ENCODE measurements at places on chromosomes 12 and 14.

GRCh38 chr12:45357539-45358417, 141.9 kb downstream of the ANO6 start:
- DNase-seq: no peak

- DNase-seq: no peak
These were observed 72.5 kb downstream of the ITPK1 start for GRCh38 chr14:93042968-93043940.

DNA sequence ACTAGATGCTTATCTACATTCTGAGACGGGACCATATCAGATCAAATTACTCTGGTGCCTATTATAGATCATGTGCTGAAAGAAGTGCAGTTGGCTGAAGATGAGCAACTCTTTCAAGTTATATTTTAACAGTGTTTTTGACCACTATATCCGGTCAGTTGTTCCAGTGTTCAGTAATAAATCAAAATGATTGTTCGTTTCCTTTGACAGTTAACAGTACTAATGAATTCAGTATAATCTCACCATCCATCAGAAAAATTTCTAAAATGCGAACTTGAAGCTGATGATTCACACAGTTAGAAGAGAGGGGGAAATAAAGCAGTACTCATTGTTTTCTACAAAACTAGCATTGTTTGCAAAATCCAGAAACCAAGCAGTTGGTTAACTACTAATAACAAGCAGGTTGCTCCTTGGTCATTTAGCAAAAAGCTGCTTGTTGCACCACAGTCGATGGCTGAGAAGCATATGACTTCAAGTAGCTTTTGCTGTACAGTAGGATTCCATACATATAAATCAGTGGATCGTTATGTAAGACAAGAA, 2.3 kb downstream of the RPS6KA5 start:
- DNase-seq: no peak

GRCh38 chr12:91139286-91139685, 28.0 kb upstream of the LUM start:
- DNase-seq: no peak

DNA sequence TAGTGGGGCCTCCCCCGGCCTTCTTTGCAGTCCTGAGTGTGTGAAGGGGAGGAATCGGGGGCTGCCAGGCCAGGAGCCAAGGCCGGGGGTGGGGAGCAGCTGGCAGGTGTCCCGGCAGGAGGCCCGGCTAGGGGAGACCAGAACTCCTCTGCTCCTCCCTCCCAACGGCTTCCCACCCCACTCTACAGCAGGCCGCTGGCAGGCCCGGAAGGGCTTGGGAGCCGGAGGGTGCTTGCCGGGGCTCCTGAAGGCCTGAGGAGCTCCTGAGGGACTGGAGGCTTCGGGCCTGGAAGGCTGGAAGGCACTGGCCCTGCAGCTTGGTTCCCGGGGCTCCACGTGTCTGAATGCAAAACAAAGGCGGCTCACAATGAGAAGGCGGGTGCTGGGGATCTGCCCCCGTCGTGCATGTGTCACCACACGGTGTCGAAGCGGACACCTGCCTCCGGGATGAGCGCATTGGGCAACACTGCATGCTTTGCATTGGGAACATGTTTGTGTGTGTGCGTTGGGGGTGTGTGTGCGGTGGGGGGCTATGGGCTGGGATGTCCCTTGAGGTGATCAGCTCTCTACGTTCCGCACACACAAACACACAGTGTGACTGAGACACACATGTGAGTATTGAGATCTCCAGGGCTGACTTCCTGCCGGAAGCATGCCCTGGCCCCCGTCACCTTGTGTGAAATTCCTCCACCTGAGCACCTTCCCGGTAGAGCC, 30.9 kb upstream of the ANKRD9 start:
- no peak for DNase-seq

DNA sequence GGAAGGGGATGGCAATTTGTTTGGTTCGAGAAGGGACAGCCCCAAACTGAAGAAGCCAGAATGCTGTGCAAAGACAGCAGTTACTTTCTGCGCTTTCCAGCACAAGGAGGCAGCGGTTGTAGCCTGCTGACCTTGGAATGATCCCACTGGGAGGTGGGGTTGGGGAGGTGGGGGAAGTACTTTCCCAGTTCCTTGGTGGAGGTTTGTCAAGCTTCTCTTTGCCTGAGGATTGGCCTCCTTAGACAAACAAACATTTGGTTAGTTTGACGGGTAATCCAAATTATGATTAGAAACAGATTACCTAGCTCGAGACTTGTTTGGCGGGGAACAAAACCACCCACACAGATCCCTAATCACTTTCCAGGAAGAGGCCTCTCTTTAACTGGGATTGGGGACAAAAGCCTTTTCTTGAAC, 79.1 kb upstream of the EGLN3 start:
- no peak for DNase-seq

DNA sequence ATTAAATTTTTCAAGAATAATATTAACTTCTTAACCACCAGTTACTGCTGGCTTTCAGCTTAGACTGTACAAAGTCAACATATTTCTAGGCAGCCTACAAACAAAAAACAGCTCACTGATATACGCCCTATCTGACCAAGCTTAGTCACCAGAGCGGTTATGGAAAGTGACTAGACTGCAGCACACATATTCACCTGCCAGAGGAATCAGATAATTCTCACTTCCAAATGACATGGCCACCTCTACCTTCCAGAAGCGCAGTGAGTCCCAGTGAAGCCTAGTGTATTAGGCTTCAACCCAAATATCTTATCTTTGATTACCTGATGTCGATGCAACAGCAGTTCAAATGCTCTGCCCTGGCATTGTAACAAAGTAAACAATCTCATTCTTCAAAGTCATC, 8.5 kb downstream of the STXBP6 start:
- DNase-seq: no peak

- DNase-seq: no peak
These were observed 21.2 kb downstream of the CCDC92 start for GRCh38 chr12:123951467-123951866.

DNA sequence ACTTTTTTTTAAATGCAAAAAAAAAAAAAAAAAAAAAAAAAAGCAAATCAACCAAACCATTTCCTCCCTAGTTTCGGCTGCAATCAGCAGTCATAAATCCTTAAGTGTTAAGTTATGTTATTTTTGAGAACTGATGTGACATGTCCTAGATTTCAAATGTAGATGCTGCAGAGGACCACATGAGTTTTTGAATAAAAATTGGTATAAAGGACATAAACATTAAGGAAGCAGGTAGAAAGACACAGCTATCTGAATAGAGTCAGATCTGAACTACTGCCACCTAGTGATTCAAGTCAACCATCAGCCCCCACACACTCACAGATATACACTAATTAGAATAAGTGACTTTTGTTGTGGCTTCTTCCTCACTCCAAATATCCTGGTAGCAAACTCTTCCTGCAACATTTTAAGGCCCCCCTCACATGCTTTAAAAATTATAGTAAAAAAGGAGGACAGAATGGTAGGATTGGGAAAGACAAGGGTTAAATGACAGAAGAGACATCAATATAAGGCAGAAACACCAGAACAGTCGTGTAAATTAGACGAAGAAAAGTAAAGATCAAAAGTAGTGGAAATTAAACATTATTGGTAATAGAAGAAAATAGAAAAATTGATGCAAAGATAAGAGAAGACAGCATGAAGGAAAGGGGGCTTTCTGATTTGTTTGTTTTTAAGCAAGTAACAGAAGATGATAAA, 394.5 kb upstream of the ATP2B1 start:
- DNase-seq: no peak

- DNase-seq: no peak
These were observed 1.8 kb upstream of the BHLHE41 start for GRCh38 chr12:26126340-26127284.

GRCh38 chr14:53027041-53027440, 76.2 kb upstream of the FERMT2 start:
- no peak for DNase-seq

- no peak for DNase-seq
These were observed 61.6 kb downstream of the EML1 start for GRCh38 chr14:99854831-99855230.

GRCh38 chr12:63362791-63363190, 211.8 kb upstream of the AVPR1A start:
- no peak for DNase-seq

DNA sequence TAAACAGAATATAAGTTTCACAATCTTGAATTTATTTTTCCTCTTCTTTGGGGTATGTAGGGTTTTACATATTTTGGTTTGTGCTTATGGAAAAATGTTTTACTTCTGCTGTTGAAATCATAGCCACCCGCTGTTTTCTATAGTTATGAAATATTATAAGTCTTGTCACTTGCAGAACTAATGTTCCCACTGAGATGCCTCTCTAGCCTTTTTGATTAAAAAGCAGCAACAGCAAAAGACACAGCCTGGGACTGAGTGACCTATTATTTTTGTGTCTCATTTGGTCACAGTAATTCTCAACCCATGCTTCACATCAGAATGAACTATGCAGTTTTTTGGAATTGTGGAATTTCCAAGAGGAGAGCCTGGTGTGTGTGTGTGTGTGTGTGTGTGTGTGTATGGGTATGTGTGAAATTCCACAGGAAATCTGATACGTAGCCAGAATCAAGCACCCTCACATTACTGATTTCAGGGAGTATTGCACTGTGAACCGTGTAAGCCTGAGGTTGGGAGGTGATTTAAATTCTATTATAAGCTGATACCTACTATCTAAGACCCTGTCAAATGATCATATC, 55.7 kb upstream of the FRMD6 start:
- no peak for DNase-seq

- DNase-seq: no peak
These were observed 240.3 kb upstream of the PDZRN4 start for GRCh38 chr12:40947797-40948196.

DNA sequence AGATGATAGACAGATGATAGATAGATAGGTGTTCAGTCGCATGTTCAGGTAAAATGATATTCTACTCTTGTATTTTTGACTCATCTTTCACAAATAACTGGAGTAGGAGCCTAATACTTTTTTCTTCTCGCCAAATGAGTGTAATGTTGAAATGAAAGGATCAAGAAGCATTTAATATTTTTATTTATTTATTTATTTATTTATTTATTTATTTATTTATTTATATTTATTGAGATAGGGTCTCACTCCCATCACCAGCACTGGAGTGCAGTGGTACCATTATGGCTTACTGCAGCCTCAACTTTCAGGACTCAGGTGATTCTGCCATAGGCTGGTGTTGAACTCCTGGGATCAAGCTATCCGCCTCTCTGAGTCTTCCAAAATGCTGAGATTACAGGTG, 298.8 kb downstream of the KCNC2 start:
- no peak for DNase-seq

GRCh38 chr14:94484481-94484880, 8.5 kb upstream of the SERPINA9 start:
- no peak for DNase-seq

DNA sequence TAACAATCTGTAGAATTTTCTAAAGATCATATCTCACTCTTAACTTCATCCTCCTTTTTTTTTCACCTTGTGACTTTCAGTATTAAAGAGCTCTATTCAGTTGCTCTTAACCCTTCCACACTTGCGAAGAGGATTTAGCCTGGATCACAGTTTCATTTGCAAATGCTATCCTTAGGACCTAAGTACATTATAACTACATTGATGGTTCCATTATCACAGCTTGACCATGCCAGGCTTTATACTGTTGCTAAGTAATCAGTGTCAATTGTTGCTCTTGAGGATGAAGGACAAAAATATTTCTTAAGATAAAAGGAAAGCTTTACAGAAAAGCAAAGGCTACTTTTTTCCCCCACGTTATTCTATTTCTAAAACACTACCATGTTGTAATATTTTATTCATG, 122.2 kb downstream of the PDZRN4 start:
- no peak for DNase-seq

GRCh38 chr14:34775342-34775741, 60.9 kb upstream of the CFL2 start:
- DNase-seq: no peak

DNA sequence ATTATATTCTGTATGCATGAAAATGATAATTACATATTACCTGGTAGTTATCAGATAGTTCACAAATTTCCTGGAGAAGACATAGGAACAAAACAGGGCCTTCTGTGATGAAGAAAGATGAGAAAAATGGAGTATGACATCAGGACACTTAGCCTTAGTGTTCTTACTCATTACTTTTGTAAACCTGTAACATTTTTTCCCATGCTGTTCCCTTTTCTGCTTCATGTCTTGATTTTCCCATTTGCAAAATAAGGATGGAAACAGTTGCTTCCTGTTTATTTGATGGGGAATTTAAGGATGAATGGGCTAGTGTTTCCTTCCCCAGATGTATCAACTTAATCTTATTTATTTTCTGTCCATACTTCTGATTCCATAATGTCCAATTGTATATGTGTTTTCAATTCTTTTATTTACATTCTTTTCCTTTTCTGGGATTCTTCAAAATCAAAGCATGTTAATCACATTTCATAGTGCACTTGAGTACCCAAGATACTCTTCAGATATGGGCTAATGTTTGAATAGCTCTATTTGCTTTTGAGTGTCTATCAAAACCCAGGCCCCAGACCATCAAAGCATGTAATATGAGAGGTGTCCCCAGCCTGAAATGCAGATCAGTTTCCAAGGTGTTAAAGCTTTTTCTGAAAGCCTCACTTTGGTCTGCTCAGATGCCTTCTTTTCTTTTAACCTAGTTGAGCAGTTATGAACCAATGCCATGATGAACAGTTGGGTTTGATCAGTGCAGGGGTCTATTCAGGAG, 260.5 kb downstream of the RAD51B start:
- no peak for DNase-seq

- no peak for DNase-seq
These were observed 5.0 kb downstream of the GAPDH start for GRCh38 chr12:6539314-6539682.

DNA sequence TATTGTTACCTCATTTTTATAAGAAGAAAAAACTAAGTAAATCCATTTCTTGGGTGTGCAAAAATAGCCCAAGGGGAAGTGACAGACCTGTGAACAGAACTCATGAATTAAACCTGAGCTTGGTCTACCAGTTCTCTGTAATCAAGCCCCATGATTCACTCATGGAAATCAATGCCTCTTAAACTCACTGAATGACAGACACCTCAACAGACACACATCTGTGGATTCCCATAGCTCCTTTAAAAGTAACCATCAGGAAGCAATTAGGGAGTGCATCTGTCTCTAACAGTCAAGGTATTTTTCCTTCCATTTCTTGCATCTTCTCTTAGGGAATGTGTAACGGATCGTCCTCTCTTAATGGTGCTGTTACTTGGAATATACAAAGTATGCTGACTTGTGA, 215.0 kb upstream of the EEA1 start:
- no peak for DNase-seq

DNA sequence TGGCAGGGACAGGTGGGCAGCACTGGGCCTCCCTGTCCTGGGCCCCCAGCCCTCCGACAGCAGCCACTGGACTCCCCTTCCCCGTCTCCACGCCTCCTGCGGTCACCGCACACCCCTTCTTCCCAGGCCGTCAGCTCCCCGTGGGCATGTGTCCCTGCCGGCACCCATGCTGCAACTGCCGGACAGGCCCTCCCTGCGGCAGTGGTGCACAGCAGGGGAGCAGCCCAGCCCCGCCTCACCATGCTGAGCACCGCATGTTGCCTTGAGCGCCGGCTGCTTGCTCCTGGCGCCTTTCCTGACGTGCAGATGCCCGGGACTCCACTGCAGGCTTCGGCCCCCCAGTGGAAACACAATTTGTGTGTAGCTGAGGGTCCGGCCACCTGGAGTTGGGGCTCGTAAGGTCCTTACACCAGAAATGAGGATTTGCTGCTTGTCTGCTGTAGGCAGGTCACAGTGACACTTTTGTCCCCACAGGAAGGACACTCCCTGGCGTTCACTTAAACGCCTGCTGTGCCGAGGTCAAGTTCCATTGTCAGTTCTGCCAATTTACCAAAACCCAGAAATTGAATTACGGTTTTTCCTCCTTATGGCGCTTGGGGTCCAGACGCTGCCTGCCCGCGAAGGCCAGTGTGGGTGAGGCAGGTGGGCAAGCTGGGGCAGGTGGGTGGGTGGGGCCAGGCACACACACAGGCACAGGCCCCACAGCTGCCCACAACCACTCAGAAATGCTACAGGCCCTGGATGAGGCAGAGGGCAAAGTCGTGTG, 28.2 kb upstream of the MMP17 start:
- DNase-seq: no peak
